Activated naive CD8-positive, alpha-beta T cell treated with anti-CD3 and anti-CD28 coated beads, Interleukin-2, amount 10 ng/mL, durations not matched to agents 7 days and 5 days (primary cell): ENCODE measurements at places on chromosomes 2 and 18. TPM values are rescaled to one million over a fixed set of nuclear protein-coding genes. Genes with fewer than 3 reads are reported as not detected.

Gene ABCG8
- total RNA-seq = not detected

DNA sequence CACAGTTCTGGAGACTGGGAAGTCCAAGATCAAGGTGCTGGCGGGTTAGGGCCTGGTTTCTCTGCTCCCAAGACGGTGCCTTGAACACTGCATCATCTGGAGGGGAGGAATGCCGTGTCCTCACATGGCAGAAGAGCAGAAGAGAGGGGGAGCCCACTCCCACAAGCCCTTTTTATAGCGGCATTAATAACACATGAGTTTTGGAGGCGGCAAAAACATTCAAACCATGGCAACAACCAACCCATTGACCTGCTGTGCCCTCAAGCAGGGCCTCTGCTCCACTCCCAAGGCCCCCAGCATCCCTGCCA lies 62.0 kb downstream of the SMAD7 start:
- no peak overlapping the region for H3K27ac ChIP-seq
- no peaks in the 10 kb centered on the region for H3K36me3 ChIP-seq
- peaks cover 2% of the 10 kb centered on the region for H3K4me1 ChIP-seq
- H3K27me3 ChIP-seq = no peaks in the 10 kb centered on the region
- H3K4me3 ChIP-seq = no peak overlapping the region
- no peak for DNase-seq

DNA sequence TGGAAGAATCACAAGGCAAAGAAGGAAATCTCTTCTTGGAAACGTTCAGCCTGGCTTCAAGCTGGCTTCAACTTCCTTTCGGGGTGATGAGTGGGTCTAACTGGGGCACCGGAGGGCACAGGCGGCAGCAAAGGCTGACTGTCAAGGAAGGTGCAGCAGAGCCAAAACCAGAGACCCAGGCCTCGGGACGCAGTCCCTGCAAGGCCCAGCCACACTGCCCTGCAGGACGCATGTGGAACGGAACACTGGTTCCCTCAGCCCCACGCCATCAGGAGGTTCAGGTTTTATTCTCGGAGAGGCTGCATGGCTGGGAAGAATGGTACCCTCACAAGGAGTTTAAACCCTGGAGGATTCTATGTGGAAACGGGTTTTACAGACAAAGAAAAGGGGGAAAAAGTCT lies 165.5 kb downstream of the HDAC4 start:
- no peak overlapping the region for H3K4me3 ChIP-seq
- peaks cover 31% of the 10 kb centered on the region for H3K4me1 ChIP-seq
- H3K36me3 ChIP-seq = peaks cover 17% of the 10 kb centered on the region
- H3K27ac ChIP-seq = no peak overlapping the region

Gene CFAP65
- not detected for total RNA-seq

GRCh38 chr2:234533626-234534025 lies 36.7 kb upstream of the ARL4C start:
- H3K27ac ChIP-seq = no peak overlapping the region
- DNase-seq = no peak
- H3K27me3 ChIP-seq = peaks cover 18% of the 10 kb centered on the region
- peaks cover 2% of the 10 kb centered on the region for H3K4me1 ChIP-seq
- H3K4me3 ChIP-seq = no peak overlapping the region
- H3K36me3 ChIP-seq = no peaks in the 10 kb centered on the region
